ENCODE measurements at places on chromosomes 1 and 21.
A peak's percentile ranks its signal among the peaks of the same experiment; 100 is the strongest.

GRCh38 chr1:213332491-213332890 is 281.4 kb downstream of the RPS6KC1 start:
- DNase-seq = no peak

DNA sequence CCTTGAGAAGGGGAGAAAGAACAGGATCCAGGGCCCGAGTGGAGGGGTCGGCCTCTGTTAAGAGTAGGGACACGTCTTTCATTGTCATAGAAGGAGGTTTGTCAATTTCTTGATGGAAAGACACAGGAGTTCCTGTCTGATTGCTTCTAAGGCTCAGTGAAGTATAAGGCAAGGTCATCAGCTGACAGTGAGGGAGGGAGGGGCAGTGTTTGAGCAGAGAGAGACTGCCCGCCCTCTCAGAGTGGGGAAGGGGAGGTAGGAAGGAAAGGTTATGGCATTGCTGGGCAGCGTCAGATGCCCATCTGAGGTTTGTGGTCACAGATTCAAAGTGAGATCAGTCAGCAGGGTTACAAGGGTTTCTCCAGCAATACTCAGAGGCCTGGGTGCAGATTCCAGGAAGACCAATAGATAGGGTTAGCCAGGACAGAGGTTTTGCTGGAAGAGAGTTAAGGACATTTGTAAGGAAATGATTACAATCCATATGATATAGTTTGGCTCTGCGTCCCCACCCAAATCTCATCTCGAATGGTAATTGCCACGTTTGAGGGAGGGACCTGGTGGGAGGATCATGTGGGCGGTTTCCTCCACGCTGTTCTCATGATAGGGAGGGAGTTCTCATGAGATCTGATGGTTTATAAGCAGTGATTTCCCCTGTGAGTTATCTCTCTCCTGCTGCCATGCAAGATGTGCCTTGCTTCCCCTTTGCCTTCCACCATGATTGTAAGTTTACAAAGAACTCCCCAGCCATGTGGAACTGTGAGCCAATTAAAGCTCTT is 127.2 kb upstream of the GJB5 start:
- DNase-seq = no peak

- DNase-seq = no peak
Measured at GRCh38 chr1:36858981-36859380, 175.3 kb downstream of the GRIK3 start.

DNA sequence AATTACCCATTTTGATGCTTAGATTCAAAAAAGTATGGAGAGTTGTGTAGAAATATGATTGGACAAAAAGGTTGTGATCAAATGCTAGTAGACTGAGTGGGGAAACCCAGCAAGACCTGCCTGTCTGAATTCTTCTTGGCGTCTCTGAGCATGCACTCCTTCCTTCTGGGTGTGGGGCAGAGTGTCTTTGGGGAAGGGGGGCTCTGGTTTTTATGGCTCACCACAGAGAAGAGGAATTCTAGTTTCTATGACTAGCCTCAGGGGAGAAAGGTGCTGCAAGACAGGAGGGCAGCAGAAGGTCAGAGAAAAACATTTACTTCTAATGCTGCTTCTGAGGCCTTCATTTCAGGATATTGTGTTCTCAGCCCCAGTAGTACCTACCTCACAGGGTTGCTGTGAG is 33.9 kb upstream of the PIGC start:
- no peak for DNase-seq

DNA sequence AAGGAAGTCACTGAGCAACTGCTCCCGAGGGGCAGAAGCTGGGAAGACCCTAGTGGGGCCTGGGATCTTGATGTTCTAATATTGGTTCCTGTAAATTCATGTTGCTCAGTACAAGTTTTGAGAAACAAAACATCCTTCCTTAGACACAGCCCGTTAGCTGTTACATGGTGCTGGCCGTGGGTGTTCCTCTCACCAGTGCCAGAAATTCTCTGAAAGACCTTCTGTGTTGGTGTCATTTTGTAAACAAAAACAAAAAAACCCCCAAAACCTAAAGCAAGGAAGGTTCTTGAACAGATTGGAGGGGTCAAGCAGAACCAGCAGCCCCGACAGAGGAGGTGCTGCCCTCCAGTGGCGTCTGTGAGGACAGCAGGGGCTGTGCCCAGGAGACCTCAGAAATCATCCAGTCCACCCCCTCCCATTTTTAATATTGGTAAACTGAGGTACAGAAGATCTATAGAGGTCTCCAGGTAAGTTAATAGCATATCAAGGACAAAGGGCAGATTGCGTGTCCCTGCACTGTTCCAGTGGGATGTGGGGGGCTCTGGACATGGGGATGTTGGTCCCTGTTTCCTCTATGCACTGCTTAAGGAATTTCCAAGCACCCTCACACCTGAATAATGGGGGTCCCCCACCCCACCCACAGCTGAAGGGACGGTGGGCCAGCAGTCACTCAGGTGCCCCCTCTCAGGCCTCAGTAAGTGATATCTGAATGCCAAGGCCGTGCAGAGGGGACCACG is 38.2 kb downstream of the SLC2A7 start:
- DNase-seq = peak; percentile 72

GRCh38 chr1:199512037-199512710 is 515.3 kb upstream of the NR5A2 start:
- no peak for DNase-seq

DNA sequence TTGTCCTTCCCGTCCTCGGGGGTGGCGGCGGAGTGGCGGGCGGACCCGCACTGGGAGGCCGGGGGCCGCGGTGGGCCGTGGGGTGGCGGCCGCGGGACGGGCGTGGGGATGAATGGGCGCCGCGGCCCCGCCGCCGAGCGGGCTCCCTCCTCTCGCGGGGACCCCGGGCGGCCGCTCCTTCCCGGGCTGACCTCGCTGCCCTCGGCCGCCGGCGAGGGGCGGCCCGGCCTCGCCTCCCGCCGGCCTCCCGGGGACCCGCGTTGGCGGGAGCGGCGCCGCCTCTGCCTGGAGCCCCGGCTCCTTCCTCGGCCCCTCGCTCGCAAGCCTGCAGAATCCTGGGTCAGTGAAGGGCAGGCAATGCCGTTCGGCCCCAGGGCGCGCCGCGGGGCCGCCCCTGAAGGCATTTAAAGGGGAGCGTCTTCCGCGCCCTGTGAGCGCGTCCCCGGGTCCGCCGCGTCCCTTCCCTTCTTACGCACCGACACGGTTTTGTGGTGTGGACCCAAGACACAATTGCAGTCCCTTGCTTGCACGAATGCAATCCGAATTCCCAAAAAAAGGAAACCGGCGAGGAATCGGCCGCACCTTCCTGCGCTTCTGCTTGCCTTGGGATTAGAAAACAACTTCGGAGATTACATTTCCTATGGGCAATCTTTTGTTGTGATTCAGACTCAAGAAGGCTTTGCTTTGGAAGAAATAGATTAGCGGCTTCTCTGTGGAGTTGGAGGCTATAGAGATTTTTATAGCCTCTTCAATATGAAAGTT is 776 bp downstream of the ITSN1 start:
- peak; percentile 18 for DNase-seq

DNA sequence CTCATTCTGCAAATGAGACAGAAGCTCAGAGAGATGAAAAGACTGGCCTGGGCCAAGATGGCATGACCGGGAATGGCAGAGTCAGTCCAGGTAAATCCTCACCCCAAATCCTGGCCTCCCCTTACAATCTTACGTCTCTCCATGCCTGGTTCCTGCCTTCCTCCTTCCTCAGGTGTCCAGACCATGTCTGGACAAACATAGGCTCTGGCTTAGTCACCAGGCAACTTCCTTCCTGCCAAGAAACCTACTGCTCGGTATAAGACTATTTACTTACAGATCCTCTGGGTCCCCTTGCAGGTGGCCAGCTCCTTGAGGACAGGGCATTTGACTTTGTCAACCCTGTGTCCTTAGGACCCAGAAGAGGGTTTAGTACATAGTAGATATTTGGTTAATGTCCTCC is 69.4 kb upstream of the ROR1 start:
- DNase-seq = no peak

GRCh38 chr1:16289959-16290358 is 53.0 kb upstream of the CPLANE2 start:
- no peak for DNase-seq

DNA sequence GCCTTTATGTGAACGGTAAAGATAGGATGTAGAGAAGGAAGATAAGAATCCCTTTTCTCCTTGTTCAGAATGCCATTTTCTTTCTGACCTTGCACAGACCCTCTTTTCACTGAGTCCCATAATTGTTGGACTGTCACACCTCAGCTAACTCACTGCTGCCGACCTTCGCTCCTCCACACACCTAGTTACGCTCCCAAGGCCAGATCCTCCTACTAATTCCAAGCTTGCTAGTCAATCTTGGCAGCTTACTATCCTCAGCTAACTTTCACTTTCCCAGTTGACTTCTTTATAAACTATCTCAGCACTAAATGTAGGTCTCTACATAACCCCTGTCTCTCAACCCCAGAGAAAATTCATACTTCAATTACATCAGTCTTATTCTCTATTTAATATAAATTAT is 471.8 kb upstream of the PRMT6 start:
- DNase-seq = no peak

DNA sequence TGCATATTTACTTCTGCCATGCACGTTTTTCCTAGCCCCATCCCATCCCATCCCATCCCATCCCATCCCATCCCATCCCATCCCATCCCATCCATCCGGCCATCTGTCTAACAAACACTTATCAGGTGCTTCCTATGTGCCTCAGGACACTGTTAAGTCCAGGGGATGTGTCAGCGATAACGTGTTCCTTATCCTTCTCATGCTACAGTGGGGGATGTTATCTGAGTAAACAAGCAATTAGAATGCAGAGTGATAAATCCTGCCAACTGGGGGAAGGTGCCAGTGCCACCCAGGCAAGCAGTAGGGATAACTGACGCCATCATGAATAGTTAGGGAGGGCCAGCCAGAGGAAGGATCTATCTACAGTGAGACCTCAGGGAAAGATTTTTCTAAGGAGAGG is 304.2 kb downstream of the CAMTA1 start:
- DNase-seq = no peak

GRCh38 chr1:203426870-203427269 is 48.7 kb upstream of the PRELP start:
- DNase-seq = no peak

- no peak for DNase-seq
Measured at GRCh38 chr1:12643785-12644184, at the start of gene AADACL4. TSS of gene AADACL4 (plus strand) at chr1:12644085. CDS start at chr1:12644547, 462 bp downstream.

GRCh38 chr21:36104317-36105300 is 30.3 kb upstream of the CBR3 start:
- DNase-seq = peak; percentile 62

GRCh38 chr1:1167398-1167821 is 6.3 kb upstream of the TTLL10 start:
- DNase-seq = no peak

GRCh38 chr1:203217668-203218067 is 11.8 kb downstream of the CHIT1 start:
- no peak for DNase-seq

- DNase-seq = no peak
Measured at GRCh38 chr1:47650205-47650604, 212.4 kb downstream of the FOXD2 start.

DNA sequence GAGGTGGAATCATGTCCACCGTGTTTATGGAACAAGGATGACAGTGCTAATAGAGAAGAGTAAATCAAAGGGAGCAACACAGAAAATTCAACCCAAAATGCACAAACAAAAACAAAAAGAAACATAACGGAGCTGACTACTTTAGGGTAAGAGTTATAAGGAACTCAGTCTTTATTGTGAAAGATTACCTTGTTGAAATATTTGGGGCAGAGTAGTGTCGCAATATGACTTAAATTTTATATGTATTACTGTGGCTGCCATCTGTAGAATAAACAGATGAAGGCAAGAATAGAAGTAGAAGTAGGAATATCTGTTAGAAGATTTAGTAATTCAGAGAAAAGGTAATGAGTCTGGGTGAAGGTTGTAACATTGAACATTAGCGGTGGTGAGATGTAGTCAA is 913.9 kb downstream of the BRINP3 start:
- no peak for DNase-seq

DNA sequence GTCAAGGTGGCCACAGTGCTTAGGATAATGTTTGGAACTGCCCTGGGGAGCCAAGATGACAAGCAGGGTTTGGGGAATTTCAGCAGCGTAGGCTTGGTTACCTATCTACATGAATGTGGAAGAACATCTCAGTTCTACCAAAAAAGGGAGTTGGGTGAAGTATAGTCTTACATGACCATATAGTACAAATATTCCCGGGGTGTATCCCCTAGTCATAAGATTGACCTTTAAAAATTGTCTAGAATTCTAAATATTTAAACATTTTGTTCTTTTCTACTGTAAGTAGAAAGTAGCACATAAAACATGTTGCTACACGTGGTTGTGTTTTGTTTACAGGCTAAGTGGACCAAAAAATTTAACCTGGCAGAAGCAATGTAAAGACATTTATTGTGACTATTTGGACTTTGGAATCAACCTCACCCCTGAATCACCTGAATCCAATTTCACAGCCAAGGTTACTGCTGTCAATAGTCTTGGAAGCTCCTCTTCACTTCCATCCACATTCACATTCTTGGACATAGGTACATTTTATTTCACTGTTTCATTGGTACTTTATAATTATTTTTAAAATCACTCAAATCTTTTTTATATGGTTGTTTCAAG is 20.3 kb downstream of the IL12RB2 start:
- DNase-seq = no peak

DNA sequence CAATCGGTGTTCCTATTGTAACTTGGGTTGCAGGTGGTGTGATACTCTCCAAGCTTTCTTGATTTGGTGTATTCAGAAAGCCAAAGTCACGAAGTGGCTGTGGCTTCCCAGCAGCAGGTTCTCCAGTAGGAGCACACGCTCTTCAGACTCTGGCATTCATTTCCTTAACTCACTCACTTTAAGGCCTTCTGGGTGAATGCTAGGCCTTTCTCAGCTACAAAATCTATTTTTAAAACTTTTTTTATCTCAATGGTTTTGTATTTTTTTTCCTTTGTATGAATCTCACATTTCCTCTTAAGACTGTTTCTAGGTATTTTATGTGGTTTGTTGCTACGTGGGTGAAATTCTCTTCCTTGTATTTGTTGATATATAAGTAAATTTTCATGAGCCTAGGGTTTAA is 22.9 kb upstream of the PKN2 start:
- no peak for DNase-seq

DNA sequence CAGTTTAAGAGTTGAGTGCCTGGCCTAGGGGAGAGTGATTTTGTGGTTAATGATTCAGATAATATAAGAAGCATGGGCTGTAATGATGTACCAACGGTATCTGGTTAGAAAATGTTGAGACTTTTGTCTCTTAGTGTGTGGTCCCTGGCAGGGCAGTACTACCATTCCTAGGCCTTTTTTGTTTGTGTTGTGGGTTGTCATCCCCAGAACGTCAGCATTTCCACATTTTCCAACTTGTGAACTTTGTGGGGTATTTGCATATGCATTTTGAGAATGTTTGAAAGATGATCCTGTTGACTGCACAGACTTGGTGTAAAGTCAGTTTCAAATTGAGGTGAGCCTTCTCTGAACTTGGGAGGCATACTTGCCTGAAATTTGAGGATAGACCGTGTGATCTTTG is 11.4 kb downstream of the NEK7 start:
- no peak for DNase-seq

GRCh38 chr1:168989985-168990384 is 116.5 kb upstream of the ATP1B1 start:
- no peak for DNase-seq

GRCh38 chr1:26706315-26706714 is 10.5 kb downstream of the ARID1A start:
- no peak for DNase-seq

Data from stimulated activated CD4-positive, alpha-beta T cell treated with anti-CD3 and anti-CD28 coated beads, Interleukin-4, amount 100 ng/mL, for 1 hour (primary cell).